ENCODE measurements at places on chromosomes 11 and 22. TPM values are rescaled to one million over a fixed set of nuclear protein-coding genes. Genes with fewer than 3 reads are reported as not detected.

Gene KCNJ5
- total RNA-seq, result not detected

Gene DEPDC7
- 9.0 TPM for total RNA-seq

Gene TSG101
- total RNA-seq, result 90.9 TPM

Gene SCGB1C1
- total RNA-seq, result not detected

Gene NEFH
- total RNA-seq, result 0.16 TPM

Gene TRPM5
- not detected for total RNA-seq

Gene SMDT1
- total RNA-seq, result 43.4 TPM

Gene OR8G5
- not detected for total RNA-seq

Gene GSTT2
- 0.15 TPM for total RNA-seq

Gene IFTAP
- total RNA-seq, result 19.4 TPM

Gene IFITM10
- total RNA-seq, result 2.3 TPM

Gene GAL
- 19.5 TPM for total RNA-seq

Gene GNAZ
- total RNA-seq, result 2.8 TPM

Gene CCDC89
- not detected for total RNA-seq

Gene WNT7B
- 60.1 TPM for total RNA-seq

Gene ME3
- 15.8 TPM for total RNA-seq

Gene KDM4E
- not detected for total RNA-seq

Gene KRTAP5-9
- 0.09 TPM for total RNA-seq

Gene DENND6B
- total RNA-seq, result 2.8 TPM

Gene TSGA10IP
- total RNA-seq, result not detected

Gene TH
- total RNA-seq, result 0.20 TPM

Gene POU2AF2
- not detected for total RNA-seq

Gene PSMD13
- total RNA-seq, result 158 TPM

Gene TMPRSS4
- not detected for total RNA-seq

Gene IL17REL
- total RNA-seq, result 0.05 TPM

Gene RASD2
- total RNA-seq, result 0.84 TPM

Gene ZPR1
- 63.6 TPM for total RNA-seq

Gene SLC22A25
- not detected for total RNA-seq

Gene LRRC74B
- total RNA-seq, result not detected

Gene SCN3B
- total RNA-seq, result 0.14 TPM

Gene PICALM
- 77.1 TPM for total RNA-seq

Gene TYR
- total RNA-seq, result not detected

Gene BCR
- total RNA-seq, result 21.3 TPM

Gene AMOTL1
- 9.8 TPM for total RNA-seq

Gene NXPE4
- total RNA-seq, result not detected

Gene POLR3H
- 26.5 TPM for total RNA-seq

Gene CNGA4
- total RNA-seq, result 0.06 TPM

Gene CYP2D6
- 0.54 TPM for total RNA-seq

Gene APBB1
- total RNA-seq, result 17.4 TPM

Gene SLC22A12
- not detected for total RNA-seq

Gene MEI1
- not detected for total RNA-seq

Gene TRIM5
- total RNA-seq, result 9.6 TPM

Gene PLAAT5
- not detected for total RNA-seq

Gene IGHMBP2
- 14.1 TPM for total RNA-seq

Gene KCTD14
- 1.4 TPM for total RNA-seq

Gene BTG4
- total RNA-seq, result 0.10 TPM

Gene UBQLNL
- total RNA-seq, result not detected

Gene CHRNA10
- 1.3 TPM for total RNA-seq

Gene KLHDC7B
- total RNA-seq, result 0.05 TPM

Gene PKP3
- total RNA-seq, result 38.3 TPM

Gene MS4A4E
- total RNA-seq, result not detected
